ENCODE measurements at places on chromosomes 1 and 21.

GRCh38 chr1:70202173-70202758 lies 3.1 kb downstream of the LRRC40 start:
- DNase-seq, result no peak

GRCh38 chr1:96370757-96371156 lies 350.8 kb upstream of the PTBP2 start:
- DNase-seq, result no peak

- DNase-seq, result no peak
Observed at GRCh38 chr1:162992945-162993344, 76.2 kb upstream of the RGS4 start.

- DNase-seq, result no peak
Observed at GRCh38 chr1:64693406-64693805, 51.5 kb upstream of the RAVER2 start.

DNA sequence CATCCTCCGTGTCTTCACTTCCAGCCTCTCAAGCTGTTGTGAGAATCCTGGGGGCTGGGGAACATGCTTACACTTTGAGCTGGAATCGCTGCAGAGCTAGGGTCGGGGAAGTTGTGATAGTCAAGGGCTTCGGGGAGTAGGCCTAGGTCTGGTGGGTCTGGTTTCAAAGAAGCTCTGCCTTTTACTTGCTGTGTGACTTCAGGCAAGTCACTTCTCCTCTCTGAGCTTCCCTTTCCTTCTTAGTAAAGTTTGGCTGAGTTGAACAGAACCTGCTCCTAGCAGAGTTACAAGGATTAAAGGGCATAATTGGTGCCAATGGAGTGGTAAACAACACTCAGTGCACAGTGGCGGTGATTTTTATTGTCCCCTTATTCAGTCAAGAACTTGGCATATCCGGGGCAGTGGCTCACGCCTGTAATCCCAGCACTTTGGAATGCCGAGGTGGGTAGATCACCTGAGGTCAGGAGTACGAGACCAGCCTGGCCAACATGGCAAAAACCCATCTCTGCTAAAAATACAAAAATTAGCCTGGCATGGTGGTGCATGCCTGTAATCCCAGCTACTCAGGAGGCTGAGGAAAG lies 25.7 kb downstream of the ARHGEF19 start:
- no peak for DNase-seq
